Substantia nigra (tissue), 51 donors: ENCODE measurements at places on chromosomes 4 and X.

- no peak for DNase-seq
Measured at GRCh38 chr4:159980826-159981468, 878.1 kb downstream of the RAPGEF2 start.

DNA sequence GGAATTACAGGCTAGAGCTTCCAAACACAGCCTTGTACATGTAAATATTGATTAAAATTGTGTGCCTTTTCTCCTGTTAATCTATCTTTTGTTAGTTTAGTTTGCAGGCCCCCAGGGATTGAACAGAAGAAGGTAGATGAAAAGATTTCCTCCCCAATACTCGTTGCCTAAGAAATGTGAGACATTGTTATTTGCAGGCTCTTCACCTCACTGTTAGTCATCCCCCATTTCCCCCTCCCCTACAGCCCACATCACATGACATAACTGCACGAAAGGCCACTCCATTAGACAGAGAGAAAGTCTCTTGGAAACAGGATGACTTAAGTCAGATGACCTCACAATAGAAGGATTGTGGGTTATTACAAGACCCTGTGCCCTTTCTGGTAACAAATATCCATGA is 13.3 kb upstream of the MID1 start:
- no peak for DNase-seq

DNA sequence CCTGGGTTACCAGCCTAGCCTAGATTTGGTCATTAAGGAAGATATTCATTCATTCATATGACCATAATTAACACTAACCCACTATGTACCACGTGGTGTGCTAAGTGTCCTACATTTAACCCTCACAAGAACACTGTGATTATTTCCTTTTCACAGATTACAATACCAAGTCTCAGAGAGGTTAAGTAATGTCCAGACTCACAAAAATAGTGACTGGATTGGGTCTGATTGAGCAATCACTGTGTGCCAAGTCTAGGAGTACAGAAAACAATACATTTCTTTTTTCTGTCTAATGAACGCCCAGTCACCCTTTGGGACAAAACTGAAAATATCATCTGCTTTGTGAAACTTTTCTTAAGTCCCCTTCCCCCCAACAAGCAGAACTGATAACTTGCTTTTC is 7.6 kb upstream of the DLG3 start:
- DNase-seq, result no peak

DNA sequence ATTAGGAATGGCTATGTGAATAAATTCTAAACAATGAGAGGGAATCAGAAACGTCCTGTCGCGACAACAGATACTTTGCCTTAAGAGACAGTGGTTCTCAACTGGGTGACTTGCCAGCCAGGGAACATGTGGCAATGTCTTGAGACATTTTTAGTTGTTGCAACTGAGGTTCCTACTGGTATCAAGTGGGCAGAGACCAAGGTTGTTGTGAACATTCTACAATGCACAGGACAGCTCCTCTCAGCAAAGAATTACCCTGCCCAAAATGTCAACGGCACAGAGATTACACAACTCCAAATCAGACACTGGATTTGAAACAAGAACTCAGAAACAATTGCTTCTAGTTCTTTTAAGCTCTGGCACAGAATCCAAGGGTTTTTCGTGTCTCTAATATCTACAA is 128.6 kb downstream of the ARHGAP6 start:
- DNase-seq, result no peak

GRCh38 chrX:153995504-153995903 is 22.9 kb downstream of the TMEM187 start:
- DNase-seq, result no peak

DNA sequence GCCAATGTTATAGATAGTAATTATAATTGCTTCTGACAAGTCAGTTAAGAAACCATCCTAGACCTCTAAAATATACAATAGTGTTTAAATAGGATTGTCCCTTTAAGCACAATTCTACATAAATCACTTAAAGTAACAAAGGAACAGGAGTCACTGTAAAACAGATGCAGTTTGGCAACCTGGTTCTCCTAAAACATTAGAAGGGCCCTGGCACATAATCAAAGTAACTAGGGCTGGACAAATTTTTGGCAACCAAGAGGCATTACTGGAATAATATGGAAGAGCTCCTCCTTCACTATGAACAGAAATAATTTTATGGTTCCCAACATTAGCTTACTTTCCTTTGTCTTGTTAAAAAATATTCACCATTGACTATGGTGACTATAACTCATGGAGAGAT is 75.0 kb upstream of the CCDC160 start:
- DNase-seq, result no peak

- no peak for DNase-seq
Measured at GRCh38 chr4:632196-632790, 6.9 kb downstream of the PDE6B start.

- DNase-seq, result no peak
Measured at GRCh38 chr4:185839194-185839712, 27.3 kb upstream of the SORBS2 start.

DNA sequence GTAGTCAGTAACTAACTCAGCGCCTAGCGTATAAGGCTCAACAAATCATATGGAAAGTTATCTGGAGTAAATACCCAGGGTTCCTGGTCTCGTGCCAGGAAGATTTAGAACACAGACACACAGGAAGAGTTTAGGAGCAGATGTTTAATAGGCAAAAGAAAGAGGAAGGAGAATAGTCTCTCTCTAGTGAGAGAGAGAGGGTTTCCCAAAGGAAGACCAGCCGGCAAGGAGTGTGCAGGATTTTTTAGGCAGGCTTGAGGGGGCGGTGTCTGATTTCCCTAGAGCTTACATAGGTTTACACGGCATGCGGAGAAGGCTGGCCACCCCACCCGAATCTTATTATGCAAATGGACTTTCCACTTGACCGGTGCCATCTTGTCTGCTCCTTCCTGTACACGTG is 284.0 kb upstream of the FRG1 start:
- no peak for DNase-seq

- peak; percentile 22 for DNase-seq
Measured at GRCh38 chr4:76585897-76586360, 150.9 kb downstream of the SHROOM3 start.

DNA sequence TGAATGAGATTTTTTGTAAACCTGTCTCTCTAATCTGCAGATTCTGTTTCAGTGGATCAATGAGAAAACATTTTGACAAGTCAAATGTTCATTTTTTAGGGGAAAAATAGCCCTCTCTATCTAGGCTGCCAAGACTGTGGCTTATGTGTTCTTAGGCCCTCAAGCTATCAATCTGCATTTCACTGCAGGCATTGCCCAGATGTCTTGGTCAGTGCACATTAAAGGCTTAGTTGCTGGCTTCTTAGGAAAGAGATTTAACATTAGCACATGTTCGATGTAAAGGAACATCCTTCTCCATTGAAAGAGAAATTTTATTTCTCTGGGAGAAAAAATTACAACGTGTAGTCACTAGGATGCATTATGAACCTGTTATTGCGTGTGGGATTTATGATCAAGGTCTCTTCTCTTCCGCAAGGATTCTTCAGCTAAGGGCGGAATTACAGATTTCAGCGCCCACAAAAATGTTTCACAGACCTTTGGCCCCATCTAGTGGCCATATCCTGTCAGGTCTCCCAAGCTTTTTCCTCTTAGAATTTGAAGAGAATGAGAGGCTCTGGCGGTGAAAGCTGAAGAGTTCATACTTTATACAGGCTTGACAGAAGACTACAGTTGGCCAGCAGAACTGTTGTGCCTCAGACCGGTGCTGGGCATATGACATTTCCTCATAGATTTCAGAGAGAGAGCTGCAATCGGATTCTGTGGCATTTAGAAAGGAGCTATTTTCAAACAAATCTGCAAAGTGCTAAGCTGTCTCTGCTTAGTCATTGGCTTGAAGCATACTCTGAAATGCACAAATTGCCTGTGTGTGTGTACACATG is 144.6 kb upstream of the NOCT start:
- DNase-seq, result peak; percentile 3

DNA sequence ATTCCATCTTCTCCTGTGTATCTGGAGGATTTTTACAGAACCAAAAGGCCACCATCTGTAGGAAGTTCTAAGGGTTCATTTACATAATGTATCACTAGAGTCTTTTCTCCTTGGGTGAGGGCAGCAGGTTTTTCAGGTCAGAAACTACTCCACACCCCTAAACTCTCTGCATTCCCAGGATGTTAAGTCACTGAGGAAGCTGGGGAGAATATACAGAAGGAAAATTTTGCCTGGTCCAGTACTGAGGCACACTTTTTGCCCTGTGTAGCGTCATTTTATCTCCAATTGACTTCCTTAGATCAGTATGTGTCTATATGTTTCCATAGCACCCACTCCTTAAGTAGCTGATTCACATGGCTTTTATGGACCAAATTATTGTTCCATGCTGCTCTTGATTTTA is 17.0 kb downstream of the XKRX start:
- DNase-seq, result no peak

- DNase-seq, result no peak
Measured at GRCh38 chr4:149831656-149832208, 16.1 kb upstream of the IQCM start.

GRCh38 chrX:149185087-149185486 is 320.0 kb downstream of the IDS start:
- DNase-seq, result no peak

- DNase-seq, result no peak
Measured at GRCh38 chr4:57119054-57119651, 9.0 kb upstream of the IGFBP7 start.

DNA sequence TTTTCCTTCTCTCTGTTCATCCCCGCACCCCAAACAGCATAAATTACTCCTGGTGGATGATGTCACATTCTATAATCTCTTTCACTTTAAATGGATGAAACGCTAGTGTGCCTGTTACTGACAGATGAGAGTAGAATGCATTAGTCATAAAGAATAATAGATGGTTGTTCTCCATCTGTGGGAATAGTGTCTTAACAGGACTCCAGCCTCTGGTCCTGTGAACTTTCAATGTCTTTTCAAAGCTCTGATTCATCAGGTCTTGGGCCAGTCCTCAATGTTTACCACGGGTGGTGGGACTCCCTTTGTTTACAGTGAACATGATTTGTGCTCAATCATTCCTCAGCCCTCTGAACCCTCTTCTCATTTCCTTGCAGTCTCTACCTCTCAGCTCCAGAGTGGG is 182.6 kb downstream of the GABRB1 start:
- DNase-seq, result no peak

GRCh38 chr4:17811078-17811603 is 362 bp downstream of the NCAPG start:
- peak; percentile 22 for DNase-seq

DNA sequence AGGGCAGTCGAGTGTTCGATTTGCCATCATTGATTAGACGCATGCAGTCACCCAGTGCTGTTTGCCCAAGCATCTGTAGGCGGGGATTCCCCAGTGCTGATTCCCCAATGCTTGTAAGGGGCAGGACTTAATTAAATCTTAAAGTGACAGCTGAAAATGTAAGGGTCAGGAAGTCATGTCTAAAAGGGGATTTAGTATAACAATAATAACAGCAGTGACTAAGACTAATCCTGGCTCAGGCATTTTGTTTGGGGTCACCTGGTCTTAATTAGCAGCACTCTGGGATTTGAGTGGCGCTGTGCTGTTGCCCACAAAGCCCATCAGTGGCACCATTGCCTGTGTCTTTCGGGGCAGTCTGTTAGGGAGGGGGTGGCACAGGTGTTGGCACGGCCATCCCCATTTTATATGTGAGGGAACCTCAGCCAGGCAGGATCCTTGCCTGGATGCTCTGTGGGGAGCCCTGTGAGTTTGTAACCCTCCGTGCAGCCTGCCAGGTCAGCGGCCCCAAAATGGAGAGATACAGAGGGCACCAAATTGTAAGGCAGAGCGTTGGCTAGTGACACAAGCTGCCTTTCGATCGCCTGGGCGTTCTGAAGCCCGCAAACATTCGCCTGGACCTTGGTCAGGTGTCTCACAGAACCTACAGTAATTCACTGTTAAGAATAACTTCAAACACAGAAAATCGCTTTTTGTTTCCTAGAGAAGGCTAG is 146.7 kb downstream of the TBL1X start:
- no peak for DNase-seq

- DNase-seq, result no peak
Measured at GRCh38 chrX:8711401-8711800, 20.5 kb downstream of the ANOS1 start.

- DNase-seq, result peak; percentile 21
Measured at GRCh38 chr4:154491341-154492271, at the start of gene DCHS2. TSS of gene DCHS2 (minus strand) at chr4:154491799. CDS start at chr4:154491355, 444 bp downstream.

DNA sequence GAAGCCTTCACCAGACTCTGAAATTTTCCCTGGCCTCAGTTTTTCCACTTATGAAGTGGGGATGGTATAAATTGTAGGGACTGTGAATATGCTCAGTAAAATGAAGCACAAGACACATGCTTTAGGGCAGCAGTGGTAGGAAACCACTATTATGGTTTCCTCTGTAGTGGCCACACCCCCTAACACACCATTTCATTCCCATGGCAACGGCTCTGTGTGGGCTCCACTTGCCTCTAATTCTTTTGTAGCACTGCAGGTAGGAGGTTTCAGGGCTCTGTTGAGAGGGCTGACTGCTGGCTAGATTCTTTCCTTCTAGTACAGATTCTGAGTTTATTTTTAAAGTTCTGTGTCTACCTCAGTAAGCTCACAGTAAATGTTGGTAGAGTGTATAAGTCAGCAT is 3.5 kb upstream of the VMA21 start:
- DNase-seq, result no peak

GRCh38 chrX:24175276-24175675 is 25.7 kb downstream of the ZFX start:
- no peak for DNase-seq

GRCh38 chr4:163392328-163392727 is 48.6 kb downstream of the NPY5R start:
- DNase-seq, result no peak

DNA sequence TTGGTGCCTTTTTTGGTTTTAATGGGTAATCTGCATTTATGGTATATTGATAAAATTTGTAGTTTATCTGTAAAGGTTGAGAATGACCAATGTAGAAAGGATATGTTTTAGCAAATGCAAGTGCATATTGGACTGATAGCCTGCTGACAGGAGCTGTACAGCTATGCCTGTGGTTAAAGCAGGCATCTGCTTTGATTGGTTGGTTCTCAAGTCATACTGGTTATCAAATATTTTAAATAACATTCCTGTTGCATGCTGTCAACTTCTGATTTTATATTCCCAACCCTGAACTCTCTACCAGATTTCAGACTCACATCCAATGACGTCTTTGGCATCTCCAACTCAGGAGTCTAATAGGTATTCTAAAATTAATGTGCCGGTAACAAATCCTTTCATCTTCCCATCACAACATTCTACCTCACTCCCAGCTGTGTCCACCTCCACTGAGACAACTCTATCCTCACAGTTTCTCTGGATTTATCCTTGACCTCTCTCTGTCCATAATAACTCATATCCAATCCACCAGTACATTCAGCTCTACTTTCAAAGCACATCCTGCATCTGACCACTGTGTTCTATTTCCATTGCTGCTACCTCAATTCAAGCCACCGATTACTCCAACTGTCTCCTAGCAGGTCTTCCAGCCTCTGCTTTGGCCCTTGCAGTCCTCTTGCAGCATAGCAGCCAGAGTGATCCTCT is 125.7 kb downstream of the CAMK2D start:
- no peak for DNase-seq

DNA sequence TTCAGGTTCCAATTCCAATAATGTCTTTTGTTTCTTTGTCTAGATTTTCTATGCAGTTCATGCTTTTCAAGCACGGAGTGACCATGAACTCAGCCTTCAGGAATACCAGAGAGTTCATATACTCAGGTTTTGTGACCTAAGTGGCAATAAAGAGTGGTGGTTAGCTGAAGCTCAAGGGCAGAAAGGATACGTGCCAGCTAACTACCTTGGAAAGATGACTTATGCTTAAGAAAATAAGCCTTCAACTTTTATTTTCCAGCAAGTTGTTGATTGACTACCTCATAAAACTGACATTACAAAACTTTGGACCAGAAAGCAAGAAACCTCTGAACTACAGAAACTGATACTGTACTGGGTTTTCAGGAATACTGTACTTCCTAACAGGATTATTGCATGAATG is 30.8 kb downstream of the INTS12 start:
- no peak for DNase-seq

GRCh38 chr4:33724685-33725084 is 2519.6 kb downstream of the ARAP2 start:
- no peak for DNase-seq
